ENCODE measurements at places on chromosomes 5 and 9.

GRCh38 chr5:2681476-2681875 lies 70.0 kb downstream of the IRX2 start:
- no peak overlapping the region for H3K4me3 ChIP-seq
- H3K27ac ChIP-seq = no peak overlapping the region
- DNase-seq = no peak
- no peaks in the 10 kb centered on the region for H3K4me1 ChIP-seq
- peaks cover 4% of the 10 kb centered on the region for H3K27me3 ChIP-seq

GRCh38 chr5:163695830-163696578 lies 190.6 kb downstream of the MAT2B start:
- no peak overlapping the region for H3K27ac ChIP-seq
- DNase-seq = no peak
- no peaks in the 10 kb centered on the region for H3K4me1 ChIP-seq
- no peaks in the 10 kb centered on the region for H3K36me3 ChIP-seq

- DNase-seq = no peak
- no peaks in the 10 kb centered on the region for H3K36me3 ChIP-seq
- H3K27me3 ChIP-seq = no peaks in the 10 kb centered on the region
- no peak overlapping the region for H3K4me3 ChIP-seq
- no peaks in the 10 kb centered on the region for H3K4me1 ChIP-seq
These were observed 442.2 kb upstream of the MPDZ start for GRCh38 chr9:13721481-13722235.

- H3K4me1 ChIP-seq = peaks cover 4% of the 10 kb centered on the region
- H3K36me3 ChIP-seq = no peaks in the 10 kb centered on the region
- no peak overlapping the region for H3K4me3 ChIP-seq
- no peak overlapping the region for H3K27ac ChIP-seq
- no peak for DNase-seq
These were observed 10.0 kb upstream of the CAST start for GRCh38 chr5:96651948-96652753.

- H3K4me1 ChIP-seq = no peaks in the 10 kb centered on the region
- no peak for DNase-seq
- H3K36me3 ChIP-seq = no peaks in the 10 kb centered on the region
- no peaks in the 10 kb centered on the region for H3K27me3 ChIP-seq
- no peak overlapping the region for H3K4me3 ChIP-seq
- H3K27ac ChIP-seq = no peak overlapping the region
These were observed 30.3 kb downstream of the TYRP1 start for GRCh38 chr9:12723409-12724028.

DNA sequence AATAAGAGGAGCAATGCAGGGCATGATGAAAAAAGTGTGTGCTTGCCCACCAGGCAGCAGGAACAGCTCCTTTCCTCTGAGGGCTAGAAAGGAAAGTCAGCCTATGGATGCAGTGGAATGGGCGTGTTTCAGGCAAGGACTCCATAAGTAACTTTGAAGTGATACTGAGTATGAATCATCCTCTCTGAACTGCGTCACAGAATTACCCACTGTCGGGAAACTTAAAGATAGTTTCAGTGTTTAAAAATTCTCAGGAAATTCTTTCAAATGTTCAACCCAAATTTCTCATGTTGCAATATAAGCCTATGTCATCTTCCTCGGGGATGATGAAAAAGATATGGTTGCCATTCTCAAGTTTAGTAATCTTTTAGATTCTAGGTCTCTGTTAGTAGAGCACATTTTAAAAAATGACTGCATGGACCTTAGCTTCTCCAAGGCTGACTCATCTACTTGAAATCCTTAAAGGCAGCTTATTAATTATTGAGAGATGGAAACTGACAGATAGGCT lies 27.7 kb downstream of the PTCD2 start:
- H3K4me3 ChIP-seq = no peak overlapping the region
- H3K27ac ChIP-seq = no peak overlapping the region
- no peak for DNase-seq

DNA sequence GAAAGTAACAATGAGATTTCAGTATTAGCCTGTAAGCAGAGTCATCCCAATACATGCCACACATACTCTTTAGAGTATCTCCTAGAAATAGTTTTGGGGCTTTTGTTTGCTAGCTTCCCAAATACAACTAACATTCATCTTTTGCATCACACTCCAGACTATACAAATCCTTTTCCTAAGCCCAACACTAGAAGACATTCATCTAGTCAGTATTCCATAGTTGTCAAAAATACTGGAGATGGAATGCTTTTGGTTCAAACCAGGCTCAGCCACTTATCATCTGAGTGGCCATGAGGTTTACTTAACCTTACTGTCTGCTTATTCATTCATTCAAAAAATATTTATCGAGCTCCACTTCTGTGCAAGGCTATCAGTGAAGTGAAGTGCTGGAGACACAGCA lies 205.1 kb upstream of the SGCD start:
- H3K4me1 ChIP-seq = peaks cover 19% of the 10 kb centered on the region
- no peak overlapping the region for H3K4me3 ChIP-seq
- no peaks in the 10 kb centered on the region for H3K36me3 ChIP-seq

DNA sequence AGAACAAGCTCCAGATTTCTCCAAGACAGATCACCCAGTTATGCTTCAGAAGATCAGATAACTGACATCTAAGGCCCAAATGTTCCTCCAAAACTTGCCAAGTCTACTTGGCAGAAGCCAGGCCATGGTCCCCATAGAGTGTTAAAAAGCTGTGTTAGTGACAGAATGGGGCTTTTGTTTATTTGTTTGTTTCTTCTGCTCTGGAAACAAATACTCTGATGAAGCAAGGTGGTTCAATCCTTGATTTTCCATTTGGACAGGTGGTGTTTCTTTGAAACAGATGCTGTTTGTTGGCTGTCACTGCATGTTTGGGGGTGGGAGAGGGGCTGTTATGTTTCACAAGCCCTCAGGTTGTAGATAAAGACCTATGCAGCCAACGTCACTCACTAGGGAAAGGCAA lies 264.0 kb downstream of the FAM114A2 start:
- H3K4me1 ChIP-seq = no peaks in the 10 kb centered on the region
- H3K27ac ChIP-seq = no peak overlapping the region
- H3K4me3 ChIP-seq = no peak overlapping the region
- H3K36me3 ChIP-seq = no peaks in the 10 kb centered on the region

DNA sequence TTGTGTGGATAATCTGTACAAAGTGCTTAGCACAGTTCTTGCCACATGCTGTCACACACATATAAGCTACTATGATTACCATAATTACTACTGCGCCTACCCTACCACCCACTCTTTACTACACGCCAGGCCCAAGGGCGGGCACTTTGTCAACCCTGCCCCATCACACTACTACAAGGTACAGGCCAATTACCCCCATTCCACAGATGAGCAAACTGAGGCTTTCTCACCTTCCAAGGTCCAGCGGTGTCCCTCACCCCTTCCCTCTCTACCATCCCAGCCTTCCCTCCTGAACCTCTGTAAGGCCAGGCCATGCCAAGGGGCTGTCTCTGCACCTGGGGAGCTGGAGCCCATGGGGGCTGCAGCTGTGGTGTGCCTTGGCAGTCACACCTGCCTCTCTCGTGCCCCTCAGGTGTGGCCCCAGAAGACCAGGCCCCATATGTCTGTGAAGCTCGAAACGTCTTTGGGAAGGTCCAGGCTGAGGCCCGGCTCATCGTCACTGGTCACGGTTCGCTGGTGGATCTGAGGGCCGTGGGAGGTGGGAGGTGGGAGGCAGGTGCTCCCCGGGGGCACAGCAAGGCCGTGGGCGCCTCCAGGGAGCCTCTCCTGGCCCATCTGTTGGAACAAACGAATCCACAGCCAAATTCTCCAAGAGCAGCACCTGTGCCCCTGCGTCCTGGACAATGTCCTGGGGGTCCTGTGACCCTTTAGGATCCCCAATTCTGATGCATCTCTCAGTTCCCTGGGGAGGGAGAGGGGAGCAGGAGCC lies 54.6 kb downstream of the HMCN2 start:
- no peaks in the 10 kb centered on the region for H3K27me3 ChIP-seq
- peak overlapping the region; percentile 99 for H3K27ac ChIP-seq
- DNase-seq = no peak
- H3K4me3 ChIP-seq = no peak overlapping the region
- H3K36me3 ChIP-seq = no peaks in the 10 kb centered on the region

- DNase-seq = no peak
- H3K27ac ChIP-seq = no peak overlapping the region
- no peak overlapping the region for H3K4me3 ChIP-seq
- H3K4me1 ChIP-seq = peaks cover 24% of the 10 kb centered on the region
- no peaks in the 10 kb centered on the region for H3K27me3 ChIP-seq
These were observed 70.4 kb downstream of the MVB12B start for GRCh38 chr9:126397056-126397455.

GRCh38 chr5:62623271-62623670 lies 44.7 kb downstream of the LRRC70 start:
- H3K27me3 ChIP-seq = no peaks in the 10 kb centered on the region
- no peak overlapping the region for H3K4me3 ChIP-seq
- no peaks in the 10 kb centered on the region for H3K4me1 ChIP-seq
- H3K27ac ChIP-seq = no peak overlapping the region
- no peak for DNase-seq

DNA sequence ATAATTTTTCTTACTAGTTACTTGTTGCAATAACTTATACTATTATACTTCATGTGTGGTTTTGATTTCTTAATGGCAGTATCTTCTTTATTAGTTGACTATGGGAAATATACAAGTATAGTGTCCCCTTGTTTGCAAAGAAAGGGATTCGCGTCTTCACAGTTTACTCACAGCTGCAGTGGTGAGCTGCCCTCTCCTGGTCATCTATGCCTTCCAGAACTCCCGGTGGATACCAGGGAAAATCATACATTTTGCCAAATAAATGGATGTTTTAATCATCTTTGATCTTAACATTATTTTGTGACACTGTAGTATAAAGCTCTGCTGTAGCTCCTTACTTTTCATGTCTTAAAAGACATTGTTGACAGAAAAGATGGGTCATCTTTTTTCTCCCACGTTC lies 142.0 kb downstream of the ZCCHC7 start:
- no peak overlapping the region for H3K27ac ChIP-seq
- no peaks in the 10 kb centered on the region for H3K36me3 ChIP-seq
- no peak overlapping the region for H3K4me3 ChIP-seq
- DNase-seq = no peak
- no peaks in the 10 kb centered on the region for H3K27me3 ChIP-seq

DNA sequence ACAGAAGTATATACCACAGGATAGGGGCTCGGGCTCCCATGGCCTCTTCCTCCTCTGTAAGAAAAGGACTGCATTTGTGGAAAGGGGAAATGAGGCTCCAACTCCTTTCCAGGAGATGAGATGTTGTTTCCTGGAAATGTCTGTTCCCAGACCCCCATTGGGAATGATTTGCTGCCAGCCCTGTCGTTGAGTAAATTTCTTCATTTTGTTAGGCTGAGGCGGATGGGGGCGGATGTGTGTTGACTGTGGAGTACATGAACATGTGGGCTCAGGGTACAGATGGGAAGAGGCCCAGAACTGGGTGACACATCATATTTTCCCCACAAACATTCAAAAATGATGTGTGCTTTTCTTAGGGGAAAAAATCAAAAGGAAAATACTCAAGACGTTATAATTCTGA lies 28.8 kb upstream of the TNFAIP8 start:
- H3K36me3 ChIP-seq = no peaks in the 10 kb centered on the region
- no peak overlapping the region for H3K27ac ChIP-seq
- H3K4me3 ChIP-seq = no peak overlapping the region
- H3K27me3 ChIP-seq = no peaks in the 10 kb centered on the region
- no peaks in the 10 kb centered on the region for H3K4me1 ChIP-seq
- no peak for DNase-seq

GRCh38 chr9:98087420-98088354 lies 31.2 kb downstream of the NANS start:
- DNase-seq = peak; percentile 69
- H3K36me3 ChIP-seq = no peaks in the 10 kb centered on the region
- peak overlapping the region; percentile 43 for H3K4me3 ChIP-seq
- H3K27me3 ChIP-seq = no peaks in the 10 kb centered on the region
- no peak overlapping the region for H3K27ac ChIP-seq
- peaks cover 18% of the 10 kb centered on the region for H3K4me1 ChIP-seq

DNA sequence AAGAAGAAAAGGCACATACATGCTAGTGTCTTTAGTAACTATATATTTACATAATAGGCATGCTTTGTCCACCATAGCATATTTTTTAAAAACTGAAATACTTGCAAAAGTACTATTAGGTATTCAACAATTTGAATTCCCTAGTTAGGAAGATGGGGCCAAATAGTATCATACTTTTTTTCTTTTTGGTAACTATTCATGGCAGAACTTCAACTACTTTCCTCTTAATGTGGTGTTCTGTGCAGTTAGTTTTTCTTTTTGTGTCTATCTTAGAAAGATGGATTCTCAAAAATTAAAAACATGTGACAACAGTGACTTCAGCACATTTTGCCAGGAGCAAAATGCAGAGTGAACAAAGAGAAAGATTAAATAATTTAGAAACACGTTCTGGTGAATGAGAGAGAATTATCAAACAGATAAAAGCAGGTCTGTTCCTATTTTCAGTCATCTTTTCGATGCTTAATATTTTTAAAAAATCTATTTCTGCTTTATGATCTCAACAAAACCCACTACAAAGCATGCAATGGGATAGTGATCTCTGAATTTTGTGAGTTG lies 341.1 kb downstream of the ARL15 start:
- no peak for DNase-seq
- H3K27ac ChIP-seq = no peak overlapping the region
- no peak overlapping the region for H3K4me3 ChIP-seq
- no peaks in the 10 kb centered on the region for H3K4me1 ChIP-seq
- H3K36me3 ChIP-seq = no peaks in the 10 kb centered on the region

- no peak overlapping the region for H3K27ac ChIP-seq
- no peak overlapping the region for H3K4me3 ChIP-seq
- no peaks in the 10 kb centered on the region for H3K4me1 ChIP-seq
- H3K27me3 ChIP-seq = no peaks in the 10 kb centered on the region
- no peak for DNase-seq
These were observed 85.1 kb downstream of the SAXO1 start for GRCh38 chr9:18947892-18948339.

- no peak for DNase-seq
- H3K36me3 ChIP-seq = no peaks in the 10 kb centered on the region
- H3K4me3 ChIP-seq = no peak overlapping the region
- no peaks in the 10 kb centered on the region for H3K27me3 ChIP-seq
These were observed 7.3 kb downstream of the ANKH start for GRCh38 chr5:14864181-14864812.

GRCh38 chr9:25704800-25705199 lies 26.6 kb upstream of the TUSC1 start:
- H3K36me3 ChIP-seq = no peaks in the 10 kb centered on the region
- H3K4me3 ChIP-seq = no peak overlapping the region
- no peaks in the 10 kb centered on the region for H3K4me1 ChIP-seq
- no peak overlapping the region for H3K27ac ChIP-seq
- H3K27me3 ChIP-seq = no peaks in the 10 kb centered on the region

DNA sequence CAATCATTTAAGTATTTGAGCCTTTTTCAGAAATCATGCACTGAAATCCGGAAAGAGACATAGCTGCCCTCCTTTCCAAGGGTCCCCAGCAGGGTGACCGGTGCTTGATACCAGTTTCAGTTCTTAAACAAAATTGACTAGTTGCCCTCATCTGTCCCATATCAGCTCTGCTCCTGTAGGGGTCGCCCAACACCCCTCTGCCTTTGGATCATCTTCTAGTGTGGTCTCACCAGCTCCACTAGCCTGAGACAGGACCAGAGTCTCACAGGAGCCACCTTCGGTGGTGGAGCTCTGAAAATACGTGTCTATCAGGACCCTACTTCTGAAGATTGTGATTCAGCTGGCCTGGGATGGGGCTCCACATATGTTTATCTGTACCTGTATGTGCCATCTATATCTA lies 428.2 kb downstream of the ENC1 start:
- DNase-seq = no peak
- no peaks in the 10 kb centered on the region for H3K36me3 ChIP-seq
- no peak overlapping the region for H3K4me3 ChIP-seq
- no peak overlapping the region for H3K27ac ChIP-seq
- peaks cover 1% of the 10 kb centered on the region for H3K4me1 ChIP-seq

- DNase-seq = no peak
- H3K4me3 ChIP-seq = no peak overlapping the region
- H3K27me3 ChIP-seq = no peaks in the 10 kb centered on the region
- peaks cover 28% of the 10 kb centered on the region for H3K4me1 ChIP-seq
These were observed 6.6 kb downstream of the TJP2 start for GRCh38 chr9:69180670-69181069.

Data from sigmoid colon (tissue), 7 donors.